ENCODE measurements at places on chromosomes 12 and 14.

- no peak for ATAC-seq
These were observed 16.7 kb upstream of the ZFP36L1 start for GRCh38 chr14:68809524-68809923.

DNA sequence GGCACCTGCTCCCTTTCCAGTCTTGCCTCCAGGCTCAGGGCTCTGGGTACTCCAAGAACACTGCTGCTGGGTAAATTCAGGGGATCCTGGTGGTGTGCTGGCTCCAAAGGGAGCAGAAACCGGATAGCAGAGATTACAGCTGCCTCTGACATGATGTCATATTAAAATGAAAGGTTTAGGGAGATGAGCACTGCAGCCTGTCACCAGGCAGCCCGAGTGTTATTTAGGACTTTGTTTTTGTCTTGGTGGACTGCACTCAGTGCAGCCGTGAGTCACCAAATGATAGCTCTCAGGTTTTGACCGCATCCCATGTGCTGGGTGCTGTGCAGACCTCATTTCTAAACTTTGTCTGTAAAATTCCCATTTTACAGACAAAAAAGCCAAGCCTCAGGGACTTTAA is 266.0 kb upstream of the CRY1 start:
- ATAC-seq: no peak

- ATAC-seq: no peak
These were observed 29.3 kb downstream of the NIN start for GRCh38 chr14:50801706-50802105.

- ATAC-seq: no peak
These were observed 103.9 kb upstream of the RFLNA start for GRCh38 chr12:124191024-124191359.

GRCh38 chr12:112907415-112908157 is 824 bp downstream of the OAS1 start:
- ATAC-seq: peak; percentile 44

Data from gastroesophageal sphincter (tissue), 4 donors.